ENCODE measurements at places on chromosomes 1 and 21. TPM values are rescaled to one million over a fixed set of nuclear protein-coding genes. Genes with fewer than 3 reads are reported as not detected.

DNA sequence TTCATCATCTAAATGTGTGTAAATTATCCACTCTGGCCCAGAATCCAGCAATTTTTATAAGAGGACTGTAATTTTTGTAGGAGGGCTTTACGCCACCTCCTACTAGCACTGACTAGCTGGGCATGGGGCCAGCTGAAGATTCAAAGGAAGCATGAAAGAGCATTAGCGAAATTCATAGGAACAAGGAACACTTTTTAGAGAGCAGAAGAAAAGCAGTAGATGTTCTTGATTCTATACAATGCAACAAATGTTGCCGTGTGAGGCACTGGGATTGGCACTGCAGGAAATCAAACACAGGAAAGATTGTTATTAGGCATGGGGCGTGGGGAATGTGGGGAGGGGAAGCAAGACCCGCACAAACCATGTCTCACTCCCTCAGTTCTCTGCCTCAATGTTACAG, 58.4 kb upstream of the PARP1 start:
- DNase-seq: no peak

DNA sequence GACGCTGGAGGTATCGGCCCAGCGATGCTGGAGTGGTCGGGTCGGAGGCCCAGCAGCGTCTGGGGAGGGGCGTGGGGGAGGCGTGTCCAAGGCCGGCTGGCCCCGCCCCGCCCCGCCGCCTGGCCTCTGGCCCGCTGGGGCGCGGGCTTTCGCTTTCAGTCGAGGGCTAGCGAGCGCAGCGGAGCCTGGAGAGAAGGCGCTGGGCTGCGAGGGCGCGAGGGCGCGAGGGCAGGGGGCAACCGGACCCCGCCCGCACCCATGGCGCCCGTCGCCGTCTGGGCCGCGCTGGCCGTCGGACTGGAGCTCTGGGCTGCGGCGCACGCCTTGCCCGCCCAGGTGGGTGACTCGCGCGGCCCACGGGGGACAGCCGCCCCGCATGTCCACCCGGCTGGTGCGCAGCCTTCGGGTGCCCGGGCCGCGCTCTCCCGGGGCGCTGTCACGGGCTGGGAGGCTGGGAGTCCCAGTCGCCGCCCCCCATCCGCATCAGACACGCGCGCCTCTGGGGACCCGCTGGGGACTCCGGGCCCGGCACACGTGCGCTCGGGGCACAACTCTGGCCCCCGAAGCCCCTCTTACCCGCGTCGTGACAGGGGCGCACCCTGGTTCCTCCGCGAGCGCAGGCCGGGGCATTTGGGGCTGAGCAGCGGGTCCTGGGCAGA, at the start of gene TNFRSF1B:
Gene TNFRSF1B, plus strand, starts transcription at position 158 of the 659 bp plus-strand sequence. Its CDS starts 101 bp downstream, at position 259.
- peak; percentile 57 for DNase-seq

GRCh38 chr1:167249702-167250101, 29.0 kb downstream of the POU2F1 start:
- no peak for DNase-seq

- peak; percentile 4 for DNase-seq
These were observed 37.2 kb downstream of the KCNJ6 start for GRCh38 chr21:37878946-37879660.

DNA sequence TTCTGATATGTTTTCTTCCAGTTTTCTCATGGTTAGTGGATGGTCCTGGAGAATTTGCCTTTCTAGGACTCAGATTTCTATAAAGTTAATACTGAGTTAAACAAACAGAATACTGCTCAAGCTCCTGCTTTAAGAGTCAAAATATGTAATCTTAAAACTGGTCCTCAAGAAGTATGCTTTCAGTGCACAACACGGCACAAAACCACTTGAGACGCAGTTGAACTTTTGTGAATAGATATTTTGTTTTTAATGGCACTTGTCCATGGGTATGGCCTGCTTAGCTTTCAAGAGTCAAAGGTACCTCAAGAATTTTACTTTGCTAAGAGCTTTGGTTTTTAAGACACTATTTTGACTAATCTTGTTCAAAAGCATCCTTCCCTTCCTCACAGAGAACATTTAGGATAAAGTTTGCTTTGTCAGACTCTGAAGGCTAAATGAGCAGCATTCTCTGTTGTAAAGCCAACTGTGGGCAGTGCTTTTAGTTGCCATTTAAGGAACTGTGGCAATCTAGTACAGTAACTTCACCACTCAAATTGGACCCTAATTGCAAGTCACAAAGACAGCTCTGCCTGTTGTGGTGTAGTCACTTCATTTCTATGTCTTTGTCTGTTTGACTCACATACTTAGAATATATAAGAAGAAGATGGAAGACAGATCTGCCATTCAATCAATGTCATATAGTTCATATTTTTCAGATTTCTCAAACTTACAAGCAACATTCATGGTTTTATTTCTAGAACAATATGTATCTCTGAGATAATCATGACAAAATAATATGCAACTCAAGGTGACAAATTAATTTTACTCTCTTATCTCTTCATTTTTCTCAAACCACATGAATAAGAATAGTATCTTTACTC, 28.8 kb downstream of the SAMD13 start:
- DNase-seq: no peak

DNA sequence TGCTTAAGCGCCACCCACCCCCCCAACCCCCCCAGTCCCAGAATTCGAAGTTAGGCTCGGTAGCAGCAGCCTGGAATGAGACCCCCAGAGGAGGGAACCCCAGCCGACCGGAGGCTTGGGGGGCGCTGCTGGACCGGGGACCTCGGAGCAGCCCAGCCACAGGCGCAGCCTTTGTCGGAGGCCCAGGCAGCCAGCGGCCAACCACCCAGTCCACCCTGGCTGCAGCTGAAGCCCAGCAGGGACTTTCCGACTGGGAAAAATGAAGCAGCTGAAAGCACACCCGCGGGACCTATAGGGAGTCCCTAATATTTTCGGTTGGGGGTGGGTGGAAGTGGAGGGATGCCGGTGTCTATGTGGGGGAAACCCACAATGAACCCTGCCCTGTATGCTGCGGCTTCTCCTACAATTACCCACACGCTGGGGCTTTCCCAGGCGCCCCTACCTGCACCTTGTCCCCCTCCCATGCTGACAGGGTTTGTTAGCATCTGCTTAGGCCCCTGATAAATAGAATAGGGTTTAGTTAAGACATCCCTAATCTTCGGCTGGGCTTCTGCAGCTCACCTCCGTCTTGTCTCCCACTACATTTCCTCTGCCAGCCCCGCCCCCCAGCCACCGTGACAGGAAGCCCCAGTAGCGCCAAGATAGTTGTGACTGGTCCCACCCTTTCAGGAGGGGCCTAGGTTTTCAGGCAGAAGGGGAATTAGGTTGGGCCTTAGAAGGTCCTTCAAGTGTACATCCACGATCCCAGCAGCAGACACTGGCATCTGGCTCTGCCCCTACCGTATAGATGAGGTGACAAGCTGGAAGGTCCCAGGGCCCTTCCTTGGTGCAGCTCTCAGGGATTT, 838 bp downstream of the CCDC28B start:
- no peak for DNase-seq

DNA sequence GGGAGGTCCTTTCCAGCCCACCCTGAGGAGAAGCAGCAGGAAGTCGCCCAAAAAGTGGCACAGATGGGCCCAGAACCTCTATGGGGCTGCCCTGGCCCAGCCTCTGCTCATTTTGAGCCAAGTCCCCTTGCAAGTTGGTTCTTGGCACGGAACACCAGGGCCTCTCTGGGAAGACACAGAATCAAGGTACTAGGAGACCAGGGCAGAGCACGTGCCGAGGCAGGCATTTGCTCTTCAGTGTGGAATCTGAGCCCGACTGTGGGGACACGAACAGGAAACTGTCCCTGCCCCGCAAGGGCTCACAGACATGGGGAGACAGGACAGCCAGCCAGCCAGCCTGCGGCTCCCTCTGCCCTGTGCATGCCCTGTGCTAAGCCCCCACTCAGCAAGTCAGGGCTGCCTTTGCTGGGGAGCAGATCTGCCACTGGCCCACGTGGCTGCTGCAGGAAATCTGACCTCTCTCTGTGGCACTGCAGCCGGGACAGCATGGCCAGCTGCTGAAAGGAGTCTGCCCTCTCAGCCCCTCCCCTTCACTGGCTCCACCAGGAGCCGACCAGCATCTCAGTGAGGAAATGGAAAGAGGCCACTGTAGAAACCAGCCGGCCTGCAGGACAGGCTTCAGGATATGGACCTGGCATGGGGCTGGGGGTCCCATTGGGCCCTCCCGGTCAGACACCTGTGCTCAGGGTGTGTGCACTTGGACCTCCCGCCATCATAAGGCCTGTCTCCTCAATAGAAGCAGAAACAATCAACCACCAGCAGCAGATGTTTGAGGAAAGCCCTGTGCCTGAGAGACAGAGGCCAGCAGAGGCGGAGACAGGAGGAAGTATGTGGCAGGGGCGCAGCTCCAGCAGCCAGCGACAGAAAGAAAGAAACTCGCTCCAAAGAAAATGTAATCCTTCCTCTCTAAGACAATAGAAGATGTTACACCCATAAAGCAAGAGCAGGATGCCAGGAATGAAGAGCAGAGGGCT, 3.7 kb downstream of the ARHGEF16 start:
- no peak for DNase-seq

Gene MAEL
- total RNA-seq: not detected
